ENCODE measurements at places on chromosomes 12 and 14. TPM values are rescaled to one million over a fixed set of nuclear protein-coding genes. Genes with fewer than 3 reads are reported as not detected.

GRCh38 chr14:31977001-31977556 lies 100.0 kb upstream of the ARHGAP5 start:
- no peak for DNase-seq

- peak; percentile 50 for DNase-seq
Observed at GRCh38 chr14:86129426-86129825, 599.5 kb downstream of the FLRT2 start.

DNA sequence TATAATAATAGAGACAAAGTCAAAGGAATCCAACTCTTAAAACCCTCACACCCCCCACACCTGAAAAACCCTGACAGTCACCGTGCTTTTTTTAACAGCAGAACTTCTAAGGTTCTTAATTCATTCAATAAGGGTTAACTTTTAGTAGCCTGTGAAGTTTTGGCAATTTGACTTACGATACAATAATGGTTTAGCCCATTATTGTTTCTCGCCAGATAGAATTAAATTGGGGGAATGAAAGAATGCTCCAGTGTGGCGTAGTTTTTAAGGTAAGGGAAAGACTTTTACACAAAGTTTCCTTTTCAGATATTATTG lies 604 bp upstream of the MAGOHB start:
- DNase-seq = no peak

DNA sequence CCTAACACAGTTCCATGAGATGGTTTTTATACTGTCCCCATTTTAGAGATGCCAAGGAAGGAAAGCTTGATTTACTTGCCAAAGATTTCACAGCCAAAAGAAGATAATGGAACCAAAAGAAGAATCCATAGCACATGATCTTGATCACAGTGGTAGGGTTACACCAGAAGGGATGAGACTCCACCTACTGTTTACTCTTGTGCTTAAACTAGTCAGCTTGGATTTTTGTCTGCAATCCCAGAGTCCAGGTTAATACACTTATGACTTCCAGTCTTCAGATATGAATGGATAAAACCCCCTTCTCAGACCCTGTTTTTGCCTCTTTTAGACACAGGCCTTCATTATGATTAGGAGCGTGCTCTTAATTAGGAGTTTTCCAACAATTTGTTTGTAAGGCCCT lies 454.2 kb downstream of the AEBP2 start:
- no peak for DNase-seq

GRCh38 chr12:946631-947030 lies 2.9 kb downstream of the RAD52 start:
- no peak for DNase-seq

The RABGGTA gene
- 35.5 TPM for total RNA-seq

The TEX52 gene
- total RNA-seq = not detected
